ENCODE measurements at places on chromosomes 12 and 14. TPM values are rescaled to one million over a fixed set of nuclear protein-coding genes. Genes with fewer than 3 reads are reported as not detected.

The KRT1 gene
- total RNA-seq, result not detected

The TMBIM6 gene
- 1,081 TPM for total RNA-seq

DNA sequence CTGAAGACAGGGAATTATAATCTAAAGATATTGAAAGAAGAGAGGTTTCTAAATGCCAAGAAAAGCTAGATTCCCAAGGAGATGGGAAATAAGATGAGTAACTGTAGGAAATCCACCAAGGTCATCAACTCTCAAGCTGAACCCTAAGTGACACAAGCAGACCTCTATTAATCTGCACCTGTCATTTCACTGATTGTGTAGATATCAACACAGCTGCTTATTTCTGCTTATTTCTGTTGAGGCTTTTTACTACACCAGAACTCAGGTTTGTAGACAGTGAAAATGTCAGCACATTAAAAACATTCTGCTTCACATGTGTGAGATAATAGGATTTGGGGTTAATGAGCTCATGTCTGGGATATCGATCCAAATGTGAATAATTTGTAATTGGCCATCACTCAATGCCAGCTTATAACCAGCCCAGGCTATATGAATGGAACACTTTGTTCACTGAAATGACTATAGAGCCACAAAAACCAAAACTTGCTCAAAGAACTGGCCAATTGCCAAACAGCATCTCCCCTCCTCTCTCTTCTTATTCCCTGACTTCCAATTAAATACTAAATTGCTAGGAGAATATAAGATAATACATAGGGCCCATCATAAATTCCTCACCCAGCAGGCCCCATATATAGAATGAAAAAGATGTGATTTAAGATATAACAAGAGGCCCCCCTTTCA is 188.7 kb upstream of the ARID2 start:
- DNase-seq, result no peak

The INHBC gene
- 51.9 TPM for total RNA-seq

The ZC2HC1C gene
- 2.0 TPM for total RNA-seq

The AHNAK2 gene
- 5.5 TPM for total RNA-seq

- no peak for DNase-seq
Observed at GRCh38 chr12:12582193-12582881, 19.7 kb upstream of the DUSP16 start.

DNA sequence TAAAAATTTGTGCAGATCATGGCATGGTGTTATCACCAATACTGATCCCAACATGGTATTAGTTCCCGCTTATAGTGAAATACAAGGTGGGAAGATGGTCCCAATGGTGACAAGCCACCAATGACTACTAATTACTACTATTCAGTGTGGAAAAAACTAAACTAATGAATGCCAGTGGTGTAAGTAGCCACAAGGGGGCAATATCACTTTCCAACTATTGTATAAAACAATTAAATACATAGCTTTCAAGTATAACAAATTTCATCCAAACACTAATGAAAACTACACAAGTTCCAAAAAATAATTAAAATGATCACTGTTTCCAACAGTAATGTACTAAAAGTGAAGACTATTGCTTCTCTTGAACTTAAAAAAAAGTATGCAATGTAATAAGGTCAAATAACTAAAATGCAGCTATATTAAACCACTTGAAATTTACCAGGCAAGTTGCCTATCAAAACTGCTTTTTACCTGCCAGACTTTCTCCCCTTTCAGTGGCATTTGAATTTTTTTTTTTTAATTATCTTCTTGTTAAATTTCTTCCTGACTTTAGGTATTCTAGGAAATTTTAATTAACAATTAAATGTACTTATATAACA is 58.0 kb downstream of the PAPLN start:
- DNase-seq, result no peak

- no peak for DNase-seq
Observed at GRCh38 chr14:67569651-67570290, 30.3 kb downstream of the PIGH start.

GRCh38 chr14:94458558-94459205 is 6.1 kb upstream of the SERPINA11 start:
- DNase-seq, result no peak

The CLEC4D gene
- total RNA-seq, result not detected

DNA sequence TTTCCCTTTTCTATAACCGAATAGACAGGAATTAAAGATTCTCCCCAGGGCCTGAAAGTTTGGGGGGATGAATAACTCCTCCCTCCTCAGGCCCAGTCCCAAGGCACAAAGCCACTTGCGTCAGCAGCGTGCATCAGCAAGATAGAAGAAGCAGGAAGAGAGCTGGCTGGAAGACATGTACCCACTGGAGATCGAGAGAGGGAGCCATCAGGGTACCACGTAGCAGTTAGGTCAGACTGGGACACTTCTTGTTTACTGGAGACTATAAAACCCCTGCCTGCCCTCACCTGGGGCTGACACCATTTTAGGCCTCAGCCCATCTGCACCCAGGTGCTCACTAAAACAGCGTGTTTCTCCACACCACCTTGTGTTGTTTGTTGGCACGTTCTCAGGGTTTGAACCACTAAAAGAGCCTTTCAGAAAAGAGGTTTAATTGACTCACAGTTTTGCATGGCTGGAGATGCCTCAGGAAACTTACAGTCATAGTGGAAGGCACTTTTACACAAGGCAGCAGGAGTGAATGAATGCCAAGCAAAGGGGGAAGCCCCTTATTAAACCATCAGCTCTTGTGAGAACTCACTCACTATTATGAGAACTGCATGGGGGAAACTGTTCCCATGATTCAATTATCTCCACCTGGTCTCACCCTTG is 93.2 kb downstream of the TMTC3 start:
- no peak for DNase-seq

The KRT85 gene
- total RNA-seq, result not detected

DNA sequence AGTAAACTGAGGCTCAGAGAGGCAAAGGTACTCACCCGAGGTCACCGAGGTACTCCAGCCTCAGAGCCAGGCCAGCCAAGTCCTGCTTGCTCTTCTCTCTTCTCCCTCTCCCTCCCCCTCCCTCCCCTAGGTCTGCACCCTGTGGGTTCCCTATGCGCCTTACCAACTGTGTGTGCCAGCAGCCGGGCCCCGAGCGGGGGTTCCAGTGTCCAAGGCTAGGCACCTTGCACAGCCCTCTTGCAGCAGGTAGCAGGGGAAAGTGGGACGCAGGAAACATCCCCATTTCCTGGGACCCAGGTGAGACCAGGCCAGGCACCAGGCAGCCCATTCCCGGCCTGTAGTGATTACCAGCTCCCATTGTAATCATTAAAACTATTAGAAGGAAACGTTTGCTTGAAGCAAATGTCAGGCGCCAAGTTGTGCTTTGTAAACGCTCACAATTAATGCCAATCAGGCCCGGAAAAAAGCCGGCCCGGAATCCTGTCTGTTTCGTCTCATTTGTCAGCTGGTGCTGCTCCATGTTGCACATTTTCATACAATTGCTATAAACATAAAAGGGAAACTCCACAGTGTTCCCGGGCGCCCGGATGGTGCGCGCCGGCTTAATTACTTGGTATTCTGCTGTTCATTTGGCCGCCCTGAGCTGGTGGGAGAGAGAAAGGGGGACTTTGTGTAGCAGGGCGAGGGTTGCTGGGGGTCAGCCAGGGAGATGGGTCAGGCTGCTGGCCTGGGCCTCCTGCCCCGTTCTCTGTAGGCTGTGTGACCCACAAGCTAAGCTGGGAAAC is 11.9 kb downstream of the FAM222A start:
- no peak for DNase-seq

The KRT6C gene
- total RNA-seq, result not detected

GRCh38 chr14:75201087-75201486 is 24.7 kb upstream of the TMED10 start:
- no peak for DNase-seq

DNA sequence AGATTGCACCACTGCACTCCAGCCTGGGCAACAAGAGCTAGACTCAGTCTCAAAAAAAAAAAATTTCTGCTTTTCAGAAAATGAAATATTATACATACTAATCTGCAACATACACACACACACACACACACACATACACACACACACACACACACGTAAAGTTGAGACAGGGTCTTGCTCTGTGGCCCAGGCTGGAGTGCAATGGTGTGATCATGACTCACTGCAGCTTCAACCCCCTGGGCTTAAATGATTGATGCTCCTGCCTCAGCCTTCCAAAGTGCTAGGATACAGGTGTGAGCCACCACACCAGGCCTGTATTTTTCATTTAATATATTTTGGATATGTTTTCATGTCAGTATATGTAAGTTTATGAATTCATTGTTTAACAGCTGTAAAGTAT is 18.8 kb upstream of the WDR20 start:
- peak; percentile 11 for DNase-seq

DNA sequence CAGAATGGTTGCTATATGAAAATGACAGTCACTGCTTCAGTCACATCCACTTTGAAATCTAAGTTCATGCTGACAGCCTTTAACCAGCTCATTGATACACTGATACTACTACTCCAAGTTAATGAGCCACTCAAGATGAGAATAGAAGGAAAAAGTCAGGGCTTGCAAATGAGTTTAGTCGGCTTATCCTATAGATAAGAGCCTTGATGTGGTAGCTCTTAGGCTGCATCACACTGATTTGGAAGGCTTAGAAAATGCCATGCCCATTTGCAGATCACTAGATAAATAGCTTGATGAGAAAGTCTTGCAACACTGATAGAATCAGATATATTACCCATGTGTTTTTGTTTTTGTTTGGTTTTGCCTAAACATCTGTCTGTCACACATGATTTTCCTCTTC is 251.4 kb upstream of the ATXN7L3B start:
- no peak for DNase-seq

DNA sequence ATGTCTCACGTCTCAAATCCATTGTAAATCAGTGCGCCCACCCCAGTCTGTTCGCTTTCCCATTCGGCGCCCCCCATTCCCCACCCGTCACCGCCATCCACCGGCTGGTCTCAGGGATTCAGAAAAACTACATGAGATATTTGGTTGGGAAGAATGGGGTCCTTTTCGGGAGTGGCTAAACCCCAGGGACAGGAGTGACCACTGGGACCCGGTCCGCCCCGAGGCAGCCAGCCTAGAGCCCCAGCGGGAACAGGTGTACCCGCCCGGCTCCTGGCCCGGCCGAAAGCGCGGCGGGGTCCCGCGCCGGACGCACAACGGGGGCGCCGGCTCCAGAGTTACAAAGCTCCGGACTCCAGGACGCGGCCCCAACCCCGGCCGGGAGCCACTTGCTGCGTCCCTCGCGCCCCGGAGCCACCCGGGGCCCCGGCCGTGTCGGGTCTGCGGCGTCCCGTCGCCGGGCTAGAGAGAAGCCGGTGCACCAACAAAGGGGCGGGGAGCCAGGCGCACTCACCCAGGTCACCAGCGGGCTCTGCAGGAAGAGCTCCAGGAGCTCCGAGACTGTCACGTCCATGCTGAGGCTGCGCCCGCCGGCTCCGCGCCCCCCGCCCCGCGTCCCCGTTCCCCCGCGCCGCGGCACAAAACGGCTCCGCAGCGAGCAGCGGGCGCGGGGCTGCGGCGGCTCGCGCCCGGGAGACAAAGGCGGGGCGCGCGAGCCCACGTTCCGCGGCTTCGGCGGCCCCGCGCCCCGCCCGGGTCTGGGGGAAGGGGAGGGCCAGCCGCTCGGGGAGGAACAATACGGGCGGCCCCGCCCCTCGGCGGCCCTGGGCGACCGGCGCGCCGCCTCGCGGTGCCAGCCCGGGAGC is at the start of gene CCDC88C:
CCDC88C (minus strand) TSS at position 701 of the 863 bp plus-strand sequence; CDS start at position 571, 130 bp downstream.
- DNase-seq, result peak; percentile 58

DNA sequence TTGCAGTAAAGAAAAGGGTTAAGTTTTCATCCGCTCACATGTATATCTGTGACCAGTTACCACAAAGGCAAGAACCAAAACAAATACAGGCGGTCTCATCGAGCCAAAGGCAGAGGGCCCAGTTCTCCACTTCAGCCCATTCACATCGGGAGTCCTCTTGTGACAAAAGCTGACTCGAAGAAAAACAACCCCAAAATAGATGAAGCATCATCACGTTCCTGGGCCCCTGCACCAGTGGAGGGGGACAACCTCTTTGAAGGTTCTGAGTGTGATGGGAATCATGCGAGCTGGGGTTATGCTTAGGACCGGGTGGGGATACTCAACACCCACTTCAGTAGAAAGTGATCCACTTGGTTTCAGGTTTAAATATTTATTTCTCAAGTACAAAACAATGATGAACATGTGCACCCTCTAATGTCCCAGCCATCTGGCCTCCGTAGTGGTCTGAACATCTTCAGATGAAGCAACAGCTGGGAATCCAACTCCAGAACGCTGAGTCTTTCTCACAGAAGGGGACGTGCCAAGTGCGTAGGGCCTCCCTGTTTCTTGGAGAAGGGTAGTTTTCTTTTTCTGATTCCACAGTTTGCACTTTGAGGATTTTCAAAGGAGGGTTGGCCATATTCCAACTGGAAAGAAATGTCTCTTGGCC is 8.4 kb downstream of the GSC start:
- DNase-seq, result no peak

The BIN2 gene
- total RNA-seq, result 2.7 TPM

The TTC5 gene
- total RNA-seq, result 4.3 TPM

GRCh38 chr14:22865424-22866405 is 5.8 kb upstream of the LRP10 start:
- no peak for DNase-seq

- no peak for DNase-seq
Observed at GRCh38 chr14:75273272-75274049, 5.2 kb upstream of the FOS start.

DNA sequence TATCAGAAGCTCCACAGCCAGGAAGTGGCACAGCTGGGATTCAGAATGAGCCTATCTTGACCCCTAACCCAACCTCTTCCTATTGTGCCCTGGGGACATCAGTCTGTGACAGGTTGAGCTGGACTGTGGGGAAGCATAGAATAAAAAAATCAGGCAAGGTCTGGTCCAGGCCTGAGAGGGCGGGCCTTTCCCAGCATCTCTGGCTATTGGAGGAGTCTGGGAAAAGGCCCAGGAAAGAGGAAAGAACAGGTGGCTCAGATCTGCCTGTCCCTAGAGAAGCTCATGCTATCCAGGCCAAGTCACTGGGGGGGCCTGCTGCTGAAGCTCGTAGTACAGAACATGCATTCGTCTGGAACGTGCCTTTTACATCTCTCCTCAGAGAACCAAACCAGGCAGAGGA is 100.5 kb downstream of the PPM1H start:
- DNase-seq, result no peak

GRCh38 chr14:101476916-101477553 is 84.3 kb upstream of the DIO3 start:
- DNase-seq, result peak; percentile 60

The OR8S1 gene
- total RNA-seq, result not detected

The LBHD2 gene
- total RNA-seq, result not detected

- DNase-seq, result no peak
Observed at GRCh38 chr14:53969326-53969725, 12.7 kb upstream of the BMP4 start.

The MYO1H gene
- not detected for total RNA-seq

- DNase-seq, result no peak
Observed at GRCh38 chr14:44901696-44902095, 60.1 kb downstream of the KLHL28 start.

The EIF5 gene
- 192 TPM for total RNA-seq

- DNase-seq, result no peak
Observed at GRCh38 chr12:58961906-58962305, 41.6 kb upstream of the LRIG3 start.

GRCh38 chr12:120801146-120801545 is 75.5 kb downstream of the ACADS start:
- no peak for DNase-seq
